ENCODE measurements at places on chromosomes 4 and X.

DNA sequence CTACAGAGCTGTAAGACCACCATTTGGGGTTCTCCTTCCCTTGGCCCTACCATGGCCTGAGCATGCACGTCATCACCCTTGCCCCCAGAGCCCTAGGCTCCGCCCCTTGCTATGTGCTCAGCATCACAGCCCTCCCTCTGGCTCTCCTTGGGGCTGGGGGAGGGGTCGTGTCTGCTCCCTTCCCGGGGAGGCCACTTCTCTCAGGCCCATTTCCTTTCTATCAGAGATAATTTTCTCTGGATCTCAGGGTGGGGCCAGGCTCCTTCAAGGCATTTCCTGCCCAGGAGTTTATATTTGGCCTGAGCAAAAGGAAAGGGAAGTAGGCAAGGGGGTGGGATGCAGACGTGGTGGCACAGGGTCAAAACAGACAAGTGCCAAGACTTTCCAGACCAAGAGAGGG is 55.9 kb downstream of the STARD8 start:
- no peak for DNase-seq

DNA sequence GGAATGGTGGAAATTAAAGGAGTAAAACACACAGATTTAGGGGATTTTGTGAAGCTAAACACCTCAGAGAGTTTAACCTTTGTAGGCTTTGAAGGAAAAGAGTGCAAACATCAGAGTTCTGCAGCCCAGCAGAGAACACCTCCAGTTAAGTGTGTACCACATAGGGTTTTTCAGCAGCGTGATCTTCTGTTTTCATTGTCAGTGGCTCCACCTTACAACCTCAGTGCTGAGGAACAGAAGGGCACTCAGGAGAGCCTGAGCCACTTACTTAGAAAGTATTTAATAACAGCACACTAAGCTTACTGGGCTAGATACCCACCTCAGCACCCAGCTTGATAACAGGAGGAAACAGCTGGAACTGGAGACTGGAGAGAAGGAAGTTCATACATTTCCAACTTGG is 2.0 kb upstream of the FBXW7 start:
- DNase-seq: no peak

- DNase-seq: peak; percentile 3
Measured at GRCh38 chr4:85028910-85029309, 62.4 kb upstream of the WDFY3 start.

DNA sequence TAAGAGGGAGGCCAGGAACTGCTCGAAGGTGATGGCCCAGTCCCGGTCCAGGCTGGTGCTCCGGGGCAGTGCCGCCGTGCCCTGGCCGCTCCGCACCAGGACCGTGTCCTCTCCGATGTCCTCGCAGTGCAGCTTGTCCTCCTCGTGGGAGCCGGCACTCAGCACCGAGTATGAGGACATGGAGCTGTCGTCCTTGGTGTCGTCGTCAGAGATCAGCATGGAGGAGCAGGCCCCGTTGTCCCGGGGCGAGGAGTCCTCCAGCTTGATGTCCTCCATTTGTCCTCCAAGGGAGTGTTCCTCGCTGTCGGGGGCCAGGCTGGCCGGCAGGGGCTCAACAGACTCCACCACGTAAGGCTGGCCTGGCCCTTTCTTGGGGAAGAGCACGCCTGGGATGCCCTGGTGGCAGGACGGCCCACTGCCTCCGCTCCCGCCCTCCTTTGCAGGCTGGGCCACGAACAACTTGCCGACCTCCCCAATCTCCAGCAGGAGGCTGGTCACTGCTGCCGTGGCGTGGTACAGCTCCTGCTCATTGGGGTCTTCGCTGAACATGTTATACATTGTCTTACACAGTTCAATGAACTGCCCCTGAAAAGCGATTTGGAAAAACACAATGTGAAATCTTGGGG is 53.7 kb upstream of the UCP1 start:
- DNase-seq: no peak

GRCh38 chr4:87557348-87557747 is 28.2 kb upstream of the SPARCL1 start:
- DNase-seq: no peak

GRCh38 chr4:145043306-145043705 is 54.7 kb downstream of the ANAPC10 start:
- DNase-seq: no peak

DNA sequence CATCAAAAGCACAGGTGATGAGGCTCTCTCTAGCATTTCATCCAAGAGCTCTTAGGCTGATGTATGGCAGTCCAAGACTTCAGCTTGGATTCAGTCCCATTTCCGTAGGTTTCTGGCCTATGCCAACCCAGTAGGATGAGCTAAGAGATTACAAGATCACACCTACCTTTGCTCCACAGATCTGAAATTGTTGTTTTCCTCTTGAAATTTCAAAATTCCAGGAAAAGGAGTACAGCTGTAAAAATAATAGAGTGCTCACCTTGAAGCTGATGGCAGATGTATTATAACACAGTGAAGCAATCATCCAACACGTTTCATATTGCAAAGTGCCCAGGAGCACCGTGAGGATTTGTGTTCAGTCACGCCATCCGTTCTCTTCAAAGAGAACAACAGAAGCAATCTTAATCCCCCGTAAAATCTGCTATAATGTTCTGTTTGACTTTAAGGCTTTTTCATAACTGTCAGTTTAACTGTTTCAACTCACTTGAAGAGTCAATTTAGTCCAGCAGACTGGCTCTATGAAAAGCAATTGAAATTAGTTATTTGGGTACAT is 137.5 kb downstream of the CPE start:
- no peak for DNase-seq

DNA sequence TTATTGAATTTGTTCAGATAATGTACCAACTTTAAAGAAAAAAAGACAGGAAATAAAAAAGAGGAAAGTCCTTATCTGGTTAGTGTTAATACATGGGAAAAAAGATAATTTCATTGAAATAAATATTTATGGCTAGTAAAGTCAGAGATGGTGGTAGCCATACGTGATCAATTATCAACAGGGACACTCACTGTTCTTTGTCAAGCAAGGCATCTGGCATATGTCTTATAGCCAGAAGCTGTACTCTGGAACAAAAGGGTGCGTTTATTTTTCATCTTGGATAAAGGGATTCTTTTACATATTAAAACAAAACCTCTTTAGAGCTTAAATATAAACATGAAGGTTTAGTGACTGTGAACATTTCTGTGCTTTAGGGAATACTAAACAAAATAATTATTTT is 26.7 kb downstream of the HDX start:
- DNase-seq: no peak

DNA sequence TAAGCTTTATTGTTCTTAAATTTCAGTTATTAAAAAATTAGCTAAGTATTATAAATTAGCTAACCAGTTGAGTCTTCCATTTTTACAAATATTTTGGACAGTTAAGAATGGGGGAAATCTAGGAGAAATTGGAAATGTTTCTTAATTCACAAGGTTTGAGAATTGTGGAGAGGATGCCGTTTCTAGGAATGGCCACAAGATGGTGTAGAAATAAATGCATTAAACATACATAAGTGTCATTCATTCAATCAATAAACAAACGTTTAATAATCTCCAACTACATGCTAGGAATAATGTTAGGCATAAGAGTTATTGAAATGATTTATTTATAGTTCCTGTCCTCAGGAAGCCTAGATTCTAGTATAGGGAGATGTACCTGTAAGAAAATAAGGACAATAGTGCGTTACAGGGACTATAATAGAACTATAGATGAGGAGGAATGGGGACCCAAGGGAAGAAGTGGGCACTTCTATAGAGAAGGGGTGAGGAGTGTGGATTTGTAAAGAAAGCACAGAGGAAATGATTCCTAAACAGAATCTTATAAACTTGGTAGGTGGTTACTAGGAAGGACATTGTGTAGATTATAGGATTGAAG is 195.7 kb upstream of the ANK2 start:
- DNase-seq: no peak

DNA sequence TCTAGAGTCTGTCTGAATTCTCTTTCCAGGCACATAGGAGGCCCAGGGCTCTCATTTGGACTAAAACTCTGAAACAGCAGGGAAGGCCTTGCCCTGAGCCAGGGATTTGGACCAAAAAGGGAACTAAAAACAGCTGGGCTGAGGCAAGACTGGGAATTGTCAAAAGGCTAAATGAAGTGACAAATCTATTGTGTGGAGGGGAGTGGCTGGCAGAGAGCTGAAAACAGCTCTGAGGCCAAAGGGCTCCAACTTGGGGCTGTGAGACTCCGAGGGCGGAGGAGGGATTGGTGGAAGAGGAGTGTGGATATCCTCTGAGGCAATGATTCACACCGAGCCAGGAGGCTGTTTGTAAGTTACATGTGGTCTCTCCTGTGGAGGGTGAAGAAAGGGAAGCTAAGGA is 63.2 kb downstream of the PHEX start:
- no peak for DNase-seq
